ENCODE measurements at places on chromosomes 2 and 18.

DNA sequence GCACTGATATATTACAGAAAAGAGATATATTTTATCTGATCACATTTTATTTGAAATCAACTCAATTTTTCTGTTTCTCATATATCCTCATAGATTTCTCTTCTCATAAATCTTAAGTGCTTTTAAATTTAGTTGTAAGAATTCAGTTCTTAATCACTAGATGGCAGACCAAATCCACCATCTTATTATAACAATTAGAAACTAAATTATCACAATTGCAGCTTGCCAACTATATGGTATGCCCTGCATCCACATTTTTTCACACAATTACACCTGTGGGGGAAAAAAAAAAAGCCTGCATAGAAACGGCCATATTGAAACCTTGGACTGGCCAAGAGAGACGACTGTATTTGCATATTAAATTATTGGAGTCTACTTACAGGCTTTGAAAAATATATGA, 64.4 kb downstream of the COL5A2 start:
- DNase-seq, result no peak

GRCh38 chr2:134738141-134738870, 19.5 kb upstream of the TMEM163 start:
- no peak for DNase-seq

DNA sequence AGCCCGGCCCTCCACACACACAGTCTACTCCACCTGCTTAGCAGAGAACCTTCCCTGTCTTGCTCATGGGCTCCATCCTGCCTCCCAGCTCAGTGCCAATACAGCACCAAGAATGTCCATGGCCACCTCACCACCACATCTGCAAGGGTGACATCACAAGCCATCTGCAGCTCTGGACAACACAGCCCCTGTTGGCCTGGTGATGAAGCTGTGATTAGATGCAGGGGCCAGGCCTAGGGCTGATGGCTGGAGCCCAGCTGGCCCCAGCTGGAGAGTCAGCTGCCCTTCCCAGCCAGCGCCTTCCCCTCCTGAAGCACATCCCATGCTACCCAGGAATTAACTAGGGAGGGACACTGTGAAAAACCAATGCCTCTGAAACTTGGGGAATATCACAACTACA, 91.1 kb downstream of the TTC32 start:
- DNase-seq, result no peak

DNA sequence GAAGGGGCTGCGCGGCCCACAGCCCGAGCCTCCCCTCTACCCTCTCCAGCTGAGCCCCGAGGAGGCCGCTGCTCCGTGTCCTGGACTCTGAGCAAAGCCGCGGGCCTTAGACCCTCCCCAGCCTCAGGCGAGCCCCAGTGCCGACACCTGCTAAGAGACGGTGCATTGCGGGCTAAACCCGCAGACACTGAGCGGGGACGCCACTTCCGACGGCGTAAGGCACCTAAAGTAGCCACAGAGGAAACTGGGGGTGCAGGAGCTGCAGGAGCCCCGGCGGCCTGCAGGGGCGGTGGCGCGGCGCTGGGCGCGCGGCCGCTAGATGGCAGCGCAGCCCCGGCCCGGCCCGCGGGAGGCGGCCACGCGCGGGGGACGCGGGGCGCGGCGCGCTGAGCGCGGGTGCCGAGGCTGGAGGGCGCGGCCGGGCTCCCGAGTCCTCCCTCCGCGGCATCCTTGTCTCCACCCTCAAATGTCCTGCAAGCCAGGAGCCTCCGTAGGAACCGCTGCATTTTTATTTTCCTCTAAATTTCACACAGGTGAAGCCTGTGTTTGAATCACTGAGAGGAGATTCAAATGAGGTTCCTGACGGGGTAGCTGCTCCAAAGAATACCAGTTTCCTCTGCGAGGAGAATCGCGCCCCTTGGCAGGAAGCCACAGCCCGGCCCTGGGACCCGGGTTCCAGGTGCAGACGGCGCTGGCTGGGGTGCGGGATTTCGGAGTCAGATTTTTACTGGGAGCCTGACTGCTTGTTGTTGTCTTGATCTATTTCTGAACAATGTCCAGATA, 650.5 kb downstream of the GALR1 start:
- DNase-seq, result peak; percentile 64

All from NB4 (cell line).